NCI-H748 treated with DMSO at 0.1 percent for 48 hours (cell line): ENCODE measurements at places on chromosomes 5 and 9.

GRCh38 chr5:5330728-5331452 is 91.6 kb upstream of the ICE1 start:
- no peak for DNase-seq

- DNase-seq = peak; percentile 91
Observed at GRCh38 chr5:8081179-8081578, 212.2 kb downstream of the MTRR start.

GRCh38 chr5:32837211-32837610 is 126.1 kb downstream of the NPR3 start:
- DNase-seq = no peak

DNA sequence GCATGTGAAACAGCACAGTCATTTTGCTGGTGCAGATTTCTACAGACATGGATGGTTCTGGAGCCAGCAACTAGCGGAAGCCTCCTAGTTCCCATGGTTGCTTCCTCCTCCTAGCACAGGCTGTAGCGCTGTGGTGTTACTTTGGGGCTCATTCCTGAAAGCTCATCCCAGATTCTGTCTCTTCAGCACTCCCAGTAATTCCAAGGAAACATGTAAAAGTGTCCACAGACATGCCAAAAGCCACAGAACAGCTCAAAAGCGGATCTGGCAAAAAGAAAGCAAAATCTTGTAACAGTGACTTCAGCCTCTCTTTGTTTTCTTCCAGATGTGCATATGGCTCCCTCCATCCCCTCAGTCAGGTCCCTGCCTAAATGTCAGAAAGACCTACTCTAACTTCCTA is 144.1 kb downstream of the CEP120 start:
- no peak for DNase-seq

DNA sequence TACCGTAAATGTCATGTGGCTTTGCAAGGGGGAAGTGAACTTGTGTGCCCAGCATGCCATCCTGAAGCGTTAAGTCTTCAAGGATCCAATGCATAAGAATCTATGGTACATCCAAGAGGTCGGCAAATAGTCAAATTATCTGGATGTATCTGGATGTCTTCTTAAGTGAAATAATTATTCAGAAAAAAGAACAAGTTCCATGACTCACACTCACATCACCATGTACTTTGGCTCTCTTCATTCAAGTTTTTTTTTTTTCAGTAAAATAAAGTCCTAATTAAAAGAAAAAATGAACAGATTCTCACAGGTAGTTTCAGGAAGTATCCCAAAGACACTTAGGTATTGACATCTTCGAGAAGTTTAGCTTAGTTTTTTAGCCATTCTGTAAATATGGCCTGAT is 62.7 kb upstream of the MEGF10 start:
- DNase-seq = no peak

- DNase-seq = peak; percentile 42
Observed at GRCh38 chr5:55344392-55344992, 36.7 kb downstream of the MTREX start.

- no peak for DNase-seq
Observed at GRCh38 chr9:105860516-105860915, 166.2 kb downstream of the TMEM38B start.
